ENCODE measurements at places on chromosomes 3 and 15. TPM values are rescaled to one million over a fixed set of nuclear protein-coding genes. Genes with fewer than 3 reads are reported as not detected.

The SPTSSB gene
- 0.40 TPM for total RNA-seq

The GOLGA8S gene
- total RNA-seq, result 1.5 TPM

The MAGI1 gene
- 64.6 TPM for total RNA-seq

The MOBP gene
- 3.8 TPM for total RNA-seq

The DGKG gene
- 2.1 TPM for total RNA-seq

The KNL1 gene
- 0.89 TPM for total RNA-seq

Data from sciatic nerve (tissue), 2 donors.